HS-27A (cell line): ENCODE measurements at places on chromosomes 16 and 17.

DNA sequence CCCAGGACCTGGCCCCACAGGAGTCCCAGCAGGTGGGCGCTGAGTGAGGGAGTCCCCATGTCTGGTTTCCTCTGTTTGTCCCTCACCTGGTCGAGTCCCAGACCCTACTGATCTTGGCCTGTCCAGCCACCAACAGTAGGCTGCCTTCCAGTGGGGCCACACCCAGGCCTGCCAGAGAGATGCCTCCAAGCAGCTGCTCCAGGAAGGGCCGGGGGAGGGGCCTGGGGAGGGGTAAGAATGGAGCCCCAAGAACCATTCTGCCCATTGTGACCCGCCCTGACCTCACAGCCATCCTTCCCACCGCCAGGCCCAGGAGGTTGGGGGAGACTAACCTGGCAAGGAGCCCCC, 736 bp downstream of the SPATA20 start:
- no peak for DNase-seq

DNA sequence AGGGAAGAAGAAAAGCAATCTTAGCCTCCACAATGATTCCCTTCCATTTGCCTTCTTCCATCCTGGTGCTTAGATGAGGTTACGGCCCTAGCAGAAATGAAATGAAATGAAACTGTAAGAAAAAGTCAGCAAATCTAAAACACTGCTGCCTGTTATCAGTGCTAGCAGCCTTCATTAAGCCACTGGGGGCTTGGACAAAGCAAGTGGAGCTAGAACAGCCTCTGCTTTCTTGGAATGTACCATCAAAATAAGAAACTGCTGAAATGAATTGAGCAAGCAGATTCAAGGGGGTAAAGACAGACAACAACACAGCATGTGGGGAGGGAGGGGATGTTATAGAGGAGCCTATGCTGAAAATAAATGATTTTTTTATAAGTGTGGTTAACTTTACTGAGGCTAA, 5.1 kb downstream of the ANKFN1 start:
- no peak for DNase-seq

- no peak for DNase-seq
Observed at GRCh38 chr17:33055746-33056145, 64.1 kb downstream of the SPACA3 start.

DNA sequence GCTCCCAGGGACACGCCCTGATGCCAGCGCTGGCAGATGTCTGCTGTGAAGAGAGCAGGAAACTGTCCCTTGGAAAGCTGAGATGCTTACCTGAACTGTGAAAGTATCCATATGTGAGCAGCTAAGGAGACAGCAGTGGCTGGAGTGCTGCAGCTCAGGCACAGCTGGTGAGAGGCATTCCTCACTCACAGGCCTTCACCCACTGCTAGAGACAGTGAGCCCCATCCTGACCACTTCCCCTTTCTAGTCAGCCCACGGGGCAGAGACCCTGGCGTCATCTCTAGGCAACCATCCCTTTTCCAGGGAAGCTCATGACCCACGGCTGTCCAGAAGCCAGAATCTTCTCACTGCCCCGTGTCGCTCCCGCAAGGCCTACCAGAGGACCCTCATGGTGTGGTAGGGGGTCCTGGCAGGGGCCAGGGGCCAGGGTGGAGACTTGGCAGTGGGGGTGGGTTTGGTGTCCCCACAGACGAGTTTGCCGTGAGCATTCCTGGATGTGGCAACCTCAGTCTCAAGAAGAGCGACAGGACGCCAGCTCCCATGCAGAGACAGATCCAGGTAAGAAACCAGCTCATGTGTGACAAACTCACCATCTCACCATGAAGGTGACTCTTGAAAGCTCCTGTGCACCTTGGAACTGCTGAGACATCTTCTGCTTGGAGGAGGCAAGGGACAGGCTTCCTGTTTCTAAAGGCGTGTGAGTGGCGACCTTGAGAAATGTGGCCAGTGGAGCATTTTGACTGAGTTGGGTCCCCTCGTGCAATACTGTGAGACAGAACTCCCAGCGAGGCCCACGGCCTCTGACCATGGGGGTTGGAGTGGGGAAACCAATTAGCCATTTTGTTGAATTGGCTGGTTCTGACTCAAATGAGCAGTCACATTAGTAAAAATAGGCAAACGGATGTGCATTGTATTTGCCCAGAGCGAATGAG, at the start of gene SCIMP:
Gene SCIMP, minus strand, starts transcription at position 216 of the 932 bp plus-strand sequence. Its CDS starts 105 bp downstream, at position 111.
- DNase-seq = no peak

DNA sequence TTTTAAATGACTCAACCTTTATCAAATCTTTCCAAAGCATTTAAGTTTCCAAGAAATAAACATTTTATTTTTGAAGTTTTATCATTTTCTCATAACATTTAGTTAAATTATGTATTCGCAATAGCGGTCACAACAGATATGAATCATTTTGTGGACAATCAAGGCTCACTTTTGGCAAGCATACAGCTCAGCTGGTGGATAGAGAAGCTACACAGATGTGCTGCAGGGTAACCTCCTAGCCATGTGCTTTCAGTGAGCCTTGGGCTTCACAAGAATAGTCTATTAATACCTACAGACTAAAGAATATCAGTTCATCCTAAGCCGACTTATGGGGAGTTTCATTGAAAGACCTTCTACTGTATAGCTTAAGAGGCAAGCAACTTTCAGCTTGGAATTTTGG, 144.8 kb downstream of the MRTFB start:
- no peak for DNase-seq

DNA sequence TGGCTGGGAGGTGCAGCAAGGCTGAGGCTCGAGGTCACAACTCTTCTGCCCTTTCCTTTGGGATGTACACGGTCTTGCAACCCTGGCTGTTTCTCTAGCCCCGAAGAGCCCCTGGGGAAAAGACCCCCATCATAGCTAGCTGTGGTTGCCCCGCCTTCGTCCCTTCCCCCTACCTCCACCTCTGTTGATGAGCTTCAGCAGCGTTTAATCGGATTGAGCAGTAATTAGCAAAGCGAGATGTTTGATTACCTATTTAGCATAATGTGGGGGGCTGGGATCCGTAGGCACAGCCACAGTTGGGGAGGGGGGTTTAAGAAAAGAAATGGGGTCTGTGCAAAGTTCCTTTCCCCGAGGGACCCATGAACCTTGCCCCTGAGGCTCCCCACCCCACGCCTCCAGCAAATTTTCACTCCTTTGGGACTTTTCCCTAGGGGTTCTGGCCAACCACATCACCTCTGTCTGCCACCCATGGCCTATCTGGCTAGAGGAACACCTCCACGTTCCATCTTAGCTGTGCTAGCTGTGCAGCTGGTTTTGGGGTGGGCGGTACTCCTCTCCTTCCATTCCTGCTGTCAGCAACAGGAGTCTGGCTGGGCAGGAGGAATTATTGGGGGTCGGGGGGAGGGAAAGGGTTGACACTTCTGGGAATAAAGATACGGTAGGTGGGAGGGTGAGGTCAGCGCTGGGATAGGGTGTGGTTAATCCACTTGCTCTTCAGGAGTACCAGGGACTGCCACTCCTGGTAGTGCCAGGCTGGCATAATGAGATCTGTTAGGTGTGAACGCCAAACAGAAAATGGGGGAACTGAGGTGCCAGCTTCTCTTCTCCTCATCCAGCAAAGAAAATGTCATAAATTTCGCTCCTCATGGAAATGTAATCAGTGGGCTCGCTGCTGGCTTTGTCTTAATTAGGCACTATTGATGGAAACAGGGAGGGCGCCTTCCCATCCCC, 1.3 kb upstream of the DNAH2 start:
- no peak for DNase-seq

GRCh38 chr16:76705892-76706291, 428.7 kb downstream of the CNTNAP4 start:
- DNase-seq = no peak

- no peak for DNase-seq
Observed at GRCh38 chr16:80007231-80007630, 406.7 kb upstream of the MAF start.

DNA sequence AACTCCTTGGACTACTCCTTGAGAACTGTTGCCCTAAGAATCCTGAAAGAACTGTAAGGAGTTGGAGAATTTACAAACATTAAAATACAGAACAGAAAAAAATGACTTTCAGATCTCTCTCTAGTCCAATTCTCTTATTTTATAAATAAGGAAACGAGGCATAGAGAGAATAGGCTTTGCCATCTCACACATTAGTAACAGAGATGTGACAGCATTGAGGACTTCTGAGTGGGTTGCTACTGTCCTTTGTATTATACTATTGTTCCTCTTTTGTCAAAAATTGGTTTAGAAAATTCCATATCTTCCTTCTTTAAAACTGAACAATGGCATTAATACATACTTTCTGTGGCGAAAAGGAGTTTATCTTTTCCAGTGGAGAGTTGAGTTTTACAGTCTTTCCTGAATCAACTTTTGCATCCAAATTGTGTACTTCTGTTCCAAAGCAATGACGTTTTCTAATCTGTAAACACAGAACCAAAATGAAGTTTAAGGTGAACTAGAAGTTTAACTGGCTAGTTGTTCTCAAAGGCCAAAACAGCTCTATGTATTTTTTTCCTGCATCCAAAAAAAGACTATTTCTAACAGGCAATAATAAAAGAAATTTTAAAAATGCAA, 16.5 kb downstream of the BRIP1 start:
- DNase-seq = no peak

GRCh38 chr17:78131172-78132083, 857 bp downstream of the TMC8 start:
- no peak for DNase-seq

GRCh38 chr16:57519796-57520360, 16.5 kb downstream of the CCDC102A start:
- DNase-seq = peak; percentile 38

GRCh38 chr17:41588126-41588810, 1.6 kb upstream of the KRT14 start:
- DNase-seq = no peak

GRCh38 chr17:82299452-82299851, 18.0 kb downstream of the CD7 start:
- DNase-seq = no peak

DNA sequence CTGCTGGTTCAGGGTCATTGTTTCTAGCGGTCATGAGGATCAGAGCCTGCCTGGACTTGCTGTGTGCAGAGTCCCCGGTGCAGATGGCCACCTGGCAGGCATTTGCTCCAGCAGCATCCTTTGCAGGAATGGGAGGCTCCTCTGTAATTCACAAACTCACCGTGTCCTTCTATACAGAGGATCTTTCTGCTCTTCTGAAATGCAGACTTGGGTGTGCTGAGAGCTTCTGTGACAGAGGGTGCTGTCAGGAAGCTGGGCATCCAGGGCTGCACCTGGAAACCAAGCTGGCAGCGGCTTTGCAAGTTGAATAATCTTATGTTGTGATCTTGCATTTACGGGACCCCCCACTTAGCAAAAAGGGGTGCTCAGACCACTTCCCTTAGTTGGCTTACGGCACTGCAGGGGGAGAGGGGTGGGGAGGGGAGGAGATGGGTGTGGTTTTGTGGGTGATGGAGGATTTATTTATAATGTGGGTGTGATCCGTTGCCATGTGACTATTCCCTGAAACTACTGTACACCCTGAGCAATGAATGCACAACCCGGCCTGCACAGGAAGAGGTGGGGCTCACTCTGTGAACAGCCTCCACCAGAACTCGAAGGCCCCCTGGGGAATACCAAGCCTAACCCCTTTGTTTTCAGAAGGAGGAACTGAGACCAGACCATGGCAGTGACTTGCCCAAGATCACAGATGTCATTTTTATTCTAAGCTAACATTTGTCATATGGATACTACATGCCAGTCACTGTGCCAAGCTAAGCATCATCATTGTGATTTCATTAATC, 178.3 kb downstream of the PRKCB start:
- no peak for DNase-seq

DNA sequence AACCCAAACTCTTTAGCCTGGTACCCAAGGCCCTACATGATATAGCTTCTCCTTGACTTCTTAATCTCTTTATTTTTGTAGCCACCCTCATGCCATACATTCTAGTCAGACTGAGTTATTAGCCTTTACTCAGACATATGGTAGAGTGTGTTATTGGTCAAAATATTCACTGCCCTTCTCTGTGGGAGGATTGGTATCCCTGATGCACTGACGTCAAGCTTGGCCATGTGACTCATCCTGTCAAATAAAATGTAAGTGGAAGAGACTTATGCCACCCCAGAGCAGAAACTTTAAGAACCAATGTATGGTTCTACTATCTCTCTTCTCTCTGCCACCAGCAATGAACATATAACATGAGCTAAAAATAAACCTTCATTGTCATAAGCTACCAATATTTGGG, 12.2 kb upstream of the BEAN1 start:
- no peak for DNase-seq

DNA sequence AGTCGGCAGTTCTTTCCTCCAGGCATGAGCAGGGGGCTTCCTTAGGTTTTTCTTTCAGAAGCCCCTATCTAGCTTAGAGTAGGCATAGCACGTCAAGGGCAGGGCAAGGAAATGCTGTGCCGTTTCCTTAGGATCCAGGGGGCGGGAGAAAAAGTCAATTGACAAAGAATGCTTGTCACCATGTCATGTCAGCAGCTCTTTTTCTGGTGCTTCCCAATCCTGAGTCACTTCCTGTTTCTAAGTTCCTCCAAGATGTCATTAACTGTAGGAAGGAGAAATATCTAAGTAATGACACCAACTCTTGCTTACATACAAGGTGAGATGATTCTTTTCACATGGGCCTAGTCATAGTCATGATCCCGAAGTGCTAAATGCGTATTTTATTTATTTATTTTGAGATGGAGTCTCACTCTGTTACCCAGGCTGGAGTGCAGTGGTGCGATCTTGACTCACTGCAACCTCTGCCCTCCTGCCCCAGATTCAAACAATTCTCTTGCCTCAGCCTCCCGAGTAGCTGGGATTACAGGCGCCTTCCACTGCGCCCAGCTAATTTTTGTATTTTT, 35.2 kb downstream of the GJC1 start:
- DNase-seq = no peak

GRCh38 chr16:5028950-5029475, 4.7 kb downstream of the NAGPA start:
- no peak for DNase-seq

- DNase-seq = no peak
Observed at GRCh38 chr17:27849474-27850185, 43.5 kb downstream of the LYRM9 start.

DNA sequence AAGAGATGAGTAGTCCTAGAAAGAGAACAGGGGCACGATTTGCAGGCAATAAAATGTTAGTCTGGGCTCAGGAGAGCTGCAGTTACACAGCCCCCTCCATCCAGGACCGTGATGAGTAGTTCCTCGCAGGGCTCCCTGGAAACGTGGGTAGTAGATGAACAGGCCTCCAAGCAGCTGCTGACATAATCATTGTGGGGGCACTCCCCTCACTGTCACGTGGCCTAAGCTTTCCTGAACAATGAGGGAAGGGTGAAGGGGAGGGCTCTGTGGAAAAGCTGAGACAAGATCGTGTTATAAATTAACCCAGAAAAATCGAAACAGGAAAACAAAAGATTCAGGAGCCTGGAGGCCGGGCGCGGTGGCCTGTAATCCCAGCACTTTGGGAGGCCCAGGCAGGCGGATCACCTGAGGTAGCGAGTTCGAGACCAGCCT, 1.3 kb upstream of the PER1 start:
- no peak for DNase-seq

- no peak for DNase-seq
Observed at GRCh38 chr16:28529124-28529523, 9.7 kb downstream of the NUPR1 start.

DNA sequence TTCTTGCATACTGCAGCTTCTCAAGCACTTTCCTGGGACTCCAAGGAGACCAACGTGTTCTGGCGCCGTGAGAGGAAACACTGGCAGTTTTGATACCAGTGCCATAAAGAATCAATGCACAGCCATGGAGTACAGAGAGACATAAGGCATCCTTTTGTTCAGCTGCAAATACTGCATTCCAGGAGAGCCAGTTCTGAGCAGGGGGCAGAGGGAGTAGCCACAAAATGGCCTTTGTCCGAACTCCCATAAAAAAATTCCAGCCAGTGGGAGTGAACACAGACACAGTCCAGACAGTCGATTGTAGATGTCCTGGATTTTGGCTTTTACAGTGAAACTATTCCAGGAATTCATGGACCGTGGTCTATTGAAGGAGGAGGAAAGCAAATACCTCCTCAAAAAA, 36.2 kb upstream of the TEKT3 start:
- DNase-seq = peak; percentile 88
